ENCODE measurements at places on chromosomes 4 and X. TPM values are rescaled to one million over a fixed set of nuclear protein-coding genes. Genes with fewer than 3 reads are reported as not detected.

TCEAL5 gene
- total RNA-seq = not detected

DNA sequence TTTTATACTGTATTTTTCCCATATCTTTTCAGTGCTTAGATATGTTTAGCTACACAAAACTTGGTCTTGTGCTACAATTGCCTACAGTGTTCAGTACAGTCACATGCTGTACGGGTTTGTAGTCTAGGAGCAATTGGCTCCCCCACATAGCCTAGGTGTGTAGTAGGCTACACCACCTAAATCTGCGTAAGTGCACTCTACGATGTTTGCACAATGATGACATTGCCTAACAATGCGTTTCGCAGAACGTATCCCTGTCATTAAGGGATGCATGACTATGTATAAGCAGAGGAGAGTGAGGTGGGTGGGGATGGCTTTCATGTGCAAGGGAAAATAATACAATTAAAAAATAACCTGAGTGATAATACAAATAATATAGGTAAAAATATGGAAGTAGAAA is 131.4 kb downstream of the GBA3 start:
- H3K27me3 ChIP-seq = no peaks in the 10 kb centered on the region
- no peak overlapping the region for H3K27ac ChIP-seq
- H3K36me3 ChIP-seq = no peaks in the 10 kb centered on the region
- no peak overlapping the region for H3K4me3 ChIP-seq

PRDM5 gene
- total RNA-seq = not detected

- peaks cover 2% of the 10 kb centered on the region for H3K36me3 ChIP-seq
- peaks cover 2% of the 10 kb centered on the region for H3K4me1 ChIP-seq
- peaks cover 29% of the 10 kb centered on the region for H3K27me3 ChIP-seq
- no peak overlapping the region for H3K27ac ChIP-seq
- no peak overlapping the region for H3K4me3 ChIP-seq
- no peak for DNase-seq
Measured at GRCh38 chr4:24914460-24914859, 1.6 kb upstream of the CCDC149 start.

MOSPD2 gene
- total RNA-seq = 16.5 TPM

DNA sequence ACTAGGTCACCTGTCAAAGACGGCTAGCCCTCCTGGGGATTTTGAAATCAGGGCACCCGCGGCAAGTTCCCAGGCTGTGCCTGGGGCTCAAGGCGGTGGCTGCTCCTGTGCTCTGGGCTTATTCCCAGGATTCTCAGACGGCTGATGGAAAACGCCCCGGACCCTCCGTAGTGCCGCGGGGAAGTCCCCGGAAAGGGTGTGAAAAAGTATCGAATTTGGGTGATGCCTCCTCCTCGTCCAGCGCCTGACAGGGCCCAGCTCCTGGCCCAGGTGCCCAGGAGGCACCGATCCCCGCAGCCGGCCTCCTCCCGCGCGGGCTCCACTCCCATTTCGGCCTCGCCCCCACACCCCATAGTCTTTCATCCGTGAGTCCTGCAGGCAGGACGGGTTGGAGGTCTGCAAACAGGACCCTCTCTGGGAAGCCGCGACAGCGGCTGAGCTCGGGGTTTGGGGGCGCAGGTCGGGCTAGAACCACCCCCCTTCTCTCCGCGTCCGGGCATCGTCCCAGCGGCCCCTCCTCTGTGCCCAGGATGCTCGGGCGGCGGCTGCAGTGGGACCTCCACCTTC is 1.1 kb upstream of the NSG1 start:
- H3K4me1 ChIP-seq = peaks cover 14% of the 10 kb centered on the region
- no peak overlapping the region for H3K27ac ChIP-seq
- peaks cover 54% of the 10 kb centered on the region for H3K27me3 ChIP-seq
- peaks cover 3% of the 10 kb centered on the region for H3K36me3 ChIP-seq
- peak overlapping the region; percentile 78 for H3K4me3 ChIP-seq
- no peak for DNase-seq

DNA sequence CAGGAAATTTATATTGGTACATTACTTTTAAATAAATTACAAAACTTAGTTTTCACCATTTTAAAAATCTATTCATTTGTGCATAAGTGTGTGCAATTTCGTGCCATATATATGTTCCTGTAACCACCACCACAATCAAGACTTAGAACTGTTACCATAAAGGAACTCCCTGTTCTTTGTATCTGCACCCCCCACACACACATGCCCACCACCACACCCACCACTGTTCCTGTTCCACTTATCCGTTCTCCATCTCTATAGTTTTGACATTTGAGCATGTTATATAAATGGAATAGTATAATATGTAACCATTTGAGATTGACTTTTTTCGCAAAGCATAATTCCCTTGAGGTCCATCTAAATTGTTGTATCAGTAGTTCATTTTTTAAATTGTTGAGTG is 73.7 kb downstream of the TAF1 start:
- no peak overlapping the region for H3K27ac ChIP-seq
- peaks cover 30% of the 10 kb centered on the region for H3K36me3 ChIP-seq
- no peaks in the 10 kb centered on the region for H3K27me3 ChIP-seq
- no peak overlapping the region for H3K4me3 ChIP-seq

GRCh38 chr4:127327491-127327890 is 305.3 kb upstream of the INTU start:
- no peak overlapping the region for H3K4me3 ChIP-seq
- H3K27me3 ChIP-seq = no peaks in the 10 kb centered on the region
- no peaks in the 10 kb centered on the region for H3K4me1 ChIP-seq
- H3K36me3 ChIP-seq = no peaks in the 10 kb centered on the region
- H3K27ac ChIP-seq = no peak overlapping the region

DNA sequence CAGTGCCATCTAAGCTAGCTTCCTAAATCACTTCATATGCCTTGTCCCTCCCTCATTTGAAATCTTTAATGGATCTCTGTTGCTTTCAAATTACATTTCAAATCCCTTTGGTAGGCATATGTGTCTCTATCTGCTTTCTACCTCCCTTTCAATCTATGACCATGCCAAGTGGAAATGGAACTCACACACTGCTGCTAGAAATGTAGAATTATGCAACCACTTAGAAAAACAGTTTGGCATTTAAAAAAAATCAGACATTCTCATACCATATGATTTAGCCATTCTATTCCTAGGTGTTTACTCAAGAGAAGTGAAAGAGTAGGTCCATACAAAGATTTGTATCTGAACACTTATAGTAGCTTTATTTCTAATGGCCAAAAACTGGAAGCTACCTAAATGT is 413.5 kb upstream of the INTU start:
- no peak overlapping the region for H3K4me3 ChIP-seq
- no peaks in the 10 kb centered on the region for H3K36me3 ChIP-seq
- no peaks in the 10 kb centered on the region for H3K27me3 ChIP-seq
- H3K27ac ChIP-seq = no peak overlapping the region

DNA sequence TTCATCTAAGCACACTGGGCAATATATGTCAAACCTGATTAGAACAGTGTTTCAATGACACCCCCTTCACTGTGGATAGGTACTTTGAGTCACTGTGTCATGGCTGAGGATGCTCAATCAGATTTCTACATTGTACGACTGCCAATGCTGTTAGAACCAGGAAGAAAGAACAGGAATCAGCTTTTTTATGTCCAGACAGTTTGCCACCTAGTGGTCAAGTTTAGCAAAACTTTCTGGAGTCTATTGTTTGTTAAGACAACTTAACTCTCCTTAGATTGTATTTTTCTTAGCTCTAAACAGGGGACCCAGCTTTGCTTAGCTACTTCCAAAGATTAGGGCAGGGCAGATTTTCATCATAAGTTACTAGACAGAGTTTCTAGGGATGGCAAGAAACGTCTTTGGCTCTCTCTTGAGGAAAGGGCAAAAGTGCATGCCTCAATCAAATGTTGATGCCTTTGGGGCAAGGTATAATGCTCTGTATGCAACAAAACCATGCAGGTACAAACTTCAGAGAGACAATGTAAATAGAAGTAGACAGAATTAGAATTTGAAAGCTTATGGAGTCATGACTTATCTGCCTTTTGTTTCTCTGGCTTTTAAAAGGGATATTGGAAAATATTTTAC is 40.5 kb upstream of the BMP3 start:
- no peaks in the 10 kb centered on the region for H3K36me3 ChIP-seq
- peak; percentile 39 for DNase-seq
- H3K27ac ChIP-seq = no peak overlapping the region
- H3K27me3 ChIP-seq = no peaks in the 10 kb centered on the region
- H3K4me3 ChIP-seq = no peak overlapping the region
- H3K4me1 ChIP-seq = no peaks in the 10 kb centered on the region

GRCh38 chrX:130119312-130119898 is 9.1 kb upstream of the ELF4 start:
- H3K27me3 ChIP-seq = no peaks in the 10 kb centered on the region
- H3K27ac ChIP-seq = peak overlapping the region; percentile 13
- H3K4me3 ChIP-seq = no peak overlapping the region
- peaks cover 2% of the 10 kb centered on the region for H3K36me3 ChIP-seq
- H3K4me1 ChIP-seq = peaks cover 29% of the 10 kb centered on the region

GRCh38 chr4:158006990-158007389 is 165.8 kb downstream of the GASK1B start:
- no peak overlapping the region for H3K4me3 ChIP-seq
- DNase-seq = no peak
- no peaks in the 10 kb centered on the region for H3K4me1 ChIP-seq
- H3K27ac ChIP-seq = no peak overlapping the region

- no peaks in the 10 kb centered on the region for H3K27me3 ChIP-seq
- H3K4me3 ChIP-seq = no peak overlapping the region
- no peak for DNase-seq
Measured at GRCh38 chr4:2361366-2362265, 56.8 kb downstream of the ZFYVE28 start.

PASD1 gene
- total RNA-seq = not detected

DNA sequence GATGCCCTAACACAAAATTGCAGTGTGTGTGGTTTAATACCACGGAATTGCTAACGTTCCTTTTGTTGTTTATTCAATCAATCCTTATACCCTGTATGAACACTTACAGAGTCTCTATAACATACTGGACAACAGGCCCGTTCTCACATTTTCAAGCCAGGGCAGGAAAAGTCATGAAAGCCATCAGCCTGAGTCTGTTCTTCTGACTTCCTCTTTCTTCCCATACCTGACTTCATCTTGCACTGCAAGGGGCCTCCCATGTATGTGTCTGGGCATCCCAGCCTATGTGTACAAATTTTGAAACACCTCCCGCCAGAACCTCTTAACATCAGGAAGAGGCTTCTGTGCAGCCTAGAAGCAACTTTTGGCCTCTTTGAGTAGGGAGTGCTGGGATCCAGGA is 4.9 kb upstream of the SHISA3 start:
- DNase-seq = no peak
- H3K4me3 ChIP-seq = no peak overlapping the region
- H3K27ac ChIP-seq = no peak overlapping the region
- peaks cover 12% of the 10 kb centered on the region for H3K4me1 ChIP-seq
